ENCODE measurements at places on chromosomes 7 and 10.

GRCh38 chr7:29935111-29935510, 54.5 kb downstream of the SCRN1 start:
- no peak for DNase-seq

DNA sequence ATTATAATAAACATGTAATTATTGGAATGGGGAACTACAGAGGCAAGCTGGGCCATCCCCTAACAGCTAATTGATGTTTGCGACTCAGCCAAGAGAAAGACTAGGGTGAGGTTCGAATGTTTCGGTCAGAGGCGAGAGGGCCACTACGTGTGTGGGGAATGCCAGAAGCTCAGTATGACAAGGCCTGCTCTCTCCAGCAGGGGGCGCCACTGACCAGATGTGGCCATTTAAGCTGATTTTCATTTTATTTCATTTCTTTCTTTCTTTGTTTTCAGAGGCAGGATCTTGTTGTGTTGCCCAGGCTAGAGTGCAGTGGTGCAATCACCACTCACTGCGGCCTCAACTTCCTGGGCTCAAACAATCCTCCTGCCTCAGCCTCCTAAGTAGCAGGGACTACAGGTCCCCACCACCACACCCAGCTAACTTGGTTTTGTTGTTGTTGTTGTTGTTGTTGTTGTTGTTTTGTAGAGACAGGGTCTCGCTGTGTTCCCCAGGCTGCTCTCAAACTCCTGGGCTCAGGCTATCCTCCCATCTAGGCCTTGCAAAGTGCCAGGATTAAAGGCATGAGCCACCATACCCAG, 38.1 kb downstream of the TMEM130 start:
- DNase-seq: peak; percentile 46

DNA sequence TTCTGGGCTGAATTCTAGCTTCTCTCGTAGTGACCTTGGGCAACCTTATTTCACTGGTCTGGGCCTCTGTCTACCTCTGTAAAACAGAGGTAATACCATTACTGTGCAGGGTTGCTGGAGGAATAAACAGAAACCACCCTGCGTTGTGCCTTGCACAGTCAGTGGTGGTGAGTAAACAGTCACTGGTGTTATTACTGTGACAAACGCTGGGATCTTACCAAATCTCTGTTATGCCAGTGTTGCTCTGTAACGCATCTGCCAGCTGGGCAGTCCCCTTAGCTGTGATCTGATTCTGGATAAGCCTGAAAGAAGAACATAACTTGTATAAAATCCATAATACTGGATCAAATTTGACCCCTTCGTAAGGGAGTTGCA, 49.4 kb downstream of the NOD1 start:
- DNase-seq: no peak

DNA sequence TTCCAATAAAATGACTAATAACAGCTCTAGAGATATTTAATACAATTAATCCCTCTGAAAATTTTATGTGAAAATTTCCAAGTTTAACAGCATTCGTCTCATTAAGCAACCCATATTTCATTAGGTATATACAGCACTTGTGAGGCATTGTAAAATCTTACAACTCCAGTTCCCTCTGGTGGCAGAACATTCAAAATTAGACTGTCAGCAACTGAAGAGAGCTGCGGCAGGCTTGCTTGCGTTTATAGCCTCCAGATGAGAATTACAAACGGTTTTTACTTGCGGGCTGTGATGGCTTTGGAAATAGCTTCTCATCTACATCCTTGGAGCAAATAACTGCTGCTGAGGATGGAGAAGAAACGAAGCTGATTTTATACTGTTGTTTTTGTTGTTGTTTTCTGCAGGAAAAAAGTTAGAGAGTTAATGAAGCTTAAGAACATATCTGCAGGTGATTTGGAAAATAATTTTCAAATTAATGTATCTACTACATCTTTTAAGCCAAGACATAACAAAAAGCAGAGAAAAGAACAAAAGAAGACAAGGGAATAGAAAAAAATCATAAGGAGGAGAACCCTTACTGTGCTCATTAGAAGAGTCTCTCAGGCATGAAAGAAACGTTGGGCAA, 171.3 kb downstream of the MAGI2 start:
- DNase-seq: peak; percentile 24

DNA sequence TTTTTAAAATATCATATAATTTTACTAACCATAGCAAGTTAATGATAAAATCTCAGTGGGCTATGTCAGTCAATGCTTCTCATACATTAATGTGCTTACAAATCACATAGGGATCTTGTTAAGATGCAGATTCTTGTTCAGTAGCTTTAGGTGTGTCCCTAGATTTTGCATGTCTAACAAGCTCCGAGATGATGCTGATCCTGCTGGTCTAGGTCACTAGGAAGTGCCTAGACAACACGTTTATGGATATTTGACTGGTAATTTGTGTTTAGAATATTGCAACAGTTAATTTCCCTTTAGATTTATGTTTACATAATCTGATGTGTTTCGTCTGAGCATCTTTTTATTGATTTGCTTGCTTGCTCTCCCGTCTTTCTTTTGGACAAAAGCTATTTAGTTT, 12.7 kb downstream of the AHR start:
- DNase-seq: no peak

DNA sequence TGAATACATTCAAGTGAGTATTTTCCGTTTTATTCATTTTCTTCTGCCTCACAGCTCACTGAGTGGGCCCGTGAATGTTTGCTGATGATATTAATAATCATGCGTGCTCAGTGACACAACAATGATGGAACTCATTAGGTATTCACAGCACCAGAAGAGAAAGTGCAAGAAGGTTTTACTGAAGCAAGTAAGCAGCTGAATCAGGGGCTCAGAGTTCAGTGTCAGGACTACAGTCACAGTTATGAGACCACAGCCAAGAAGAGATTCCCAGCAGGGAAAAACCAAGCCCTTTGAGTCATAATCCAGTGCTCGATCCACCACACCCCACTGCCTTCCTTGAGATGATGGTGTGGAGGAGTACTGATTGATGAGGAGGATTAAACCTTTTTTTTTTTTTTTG, 247.4 kb downstream of the KIAA1217 start:
- no peak for DNase-seq

DNA sequence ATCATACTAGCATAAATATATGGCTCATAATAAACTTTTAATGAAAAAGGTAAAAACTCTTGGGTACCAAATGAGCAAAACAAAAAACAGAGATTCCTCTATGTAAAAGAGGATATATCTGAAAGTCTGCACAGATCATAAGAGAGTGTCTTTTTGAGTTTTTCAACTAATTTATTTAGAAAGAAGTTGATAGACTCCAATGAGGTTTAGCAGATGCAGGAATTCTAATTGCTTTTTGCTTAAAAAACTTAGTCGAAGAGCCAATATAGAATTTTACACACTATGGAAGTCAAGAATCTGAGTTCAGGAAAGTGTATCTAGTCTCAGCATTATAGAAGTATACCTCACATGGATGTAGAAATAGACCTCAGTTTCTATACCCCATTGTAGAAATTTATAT, 3.4 kb upstream of the MLLT10 start:
- DNase-seq: peak; percentile 21

DNA sequence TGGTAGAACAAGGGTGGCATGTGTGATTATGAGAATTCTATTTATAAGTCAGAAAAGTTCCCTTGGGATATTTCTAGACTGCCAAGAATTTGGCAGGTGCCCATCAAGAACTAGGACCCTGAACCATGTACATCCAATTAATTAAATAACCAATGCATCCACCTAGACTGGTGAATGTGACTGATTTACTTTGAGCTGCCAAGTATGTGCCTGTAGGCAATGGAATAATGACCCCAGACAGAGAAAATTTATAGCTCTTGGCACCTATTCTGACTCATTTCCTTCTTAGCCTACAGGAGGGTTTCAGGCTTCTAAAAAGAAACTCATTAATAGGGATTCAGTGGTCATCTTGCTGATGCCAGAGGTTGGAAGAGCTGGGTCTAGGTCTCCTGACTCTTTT, 54.9 kb downstream of the KCNH2 start:
- no peak for DNase-seq

DNA sequence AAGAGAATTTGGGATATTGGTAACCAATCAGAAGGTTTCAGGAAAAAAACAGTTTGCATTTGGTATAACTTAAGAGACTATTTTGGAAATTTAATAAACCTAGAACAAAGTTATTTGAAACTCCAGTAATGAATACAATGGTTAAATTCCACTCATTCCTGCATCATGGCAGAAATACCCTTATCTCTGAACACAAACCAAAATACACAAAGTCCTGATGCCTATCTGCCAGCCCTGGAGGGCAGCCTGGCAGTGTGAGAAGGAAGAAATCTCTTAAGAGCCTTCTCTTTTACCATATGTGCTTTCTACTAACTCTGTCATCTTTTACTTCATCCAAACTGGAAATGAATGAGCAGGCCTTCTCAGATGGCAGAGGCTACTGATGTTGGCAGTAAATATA, 147.1 kb upstream of the LYZL1 start:
- no peak for DNase-seq

GRCh38 chr7:46385662-46386309, 464.7 kb upstream of the IGFBP3 start:
- no peak for DNase-seq

DNA sequence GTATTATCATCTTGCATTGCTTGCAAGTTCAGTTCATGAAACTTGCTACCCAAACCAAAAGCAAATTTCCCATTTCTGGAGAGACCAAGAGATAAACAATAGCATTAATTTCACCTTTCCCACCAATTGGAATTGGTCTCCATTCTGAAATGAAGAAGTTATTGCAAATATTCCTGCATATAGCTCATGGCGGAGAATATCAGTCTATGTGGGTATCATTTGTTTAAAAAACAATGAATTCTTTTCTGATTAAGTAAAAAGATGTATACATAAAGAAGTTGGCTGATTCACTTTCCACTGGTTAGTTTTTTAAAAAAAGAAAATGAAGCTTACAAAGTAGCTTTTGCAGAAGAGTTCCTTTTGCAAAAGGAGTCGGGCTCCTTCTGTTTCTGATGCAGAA, 19.5 kb upstream of the ANK3 start:
- DNase-seq: no peak

GRCh38 chr10:87531908-87532622, 27.4 kb downstream of the MINPP1 start:
- DNase-seq: no peak

GRCh38 chr10:98041352-98042043, 11.1 kb upstream of the CRTAC1 start:
- peak; percentile 66 for DNase-seq

DNA sequence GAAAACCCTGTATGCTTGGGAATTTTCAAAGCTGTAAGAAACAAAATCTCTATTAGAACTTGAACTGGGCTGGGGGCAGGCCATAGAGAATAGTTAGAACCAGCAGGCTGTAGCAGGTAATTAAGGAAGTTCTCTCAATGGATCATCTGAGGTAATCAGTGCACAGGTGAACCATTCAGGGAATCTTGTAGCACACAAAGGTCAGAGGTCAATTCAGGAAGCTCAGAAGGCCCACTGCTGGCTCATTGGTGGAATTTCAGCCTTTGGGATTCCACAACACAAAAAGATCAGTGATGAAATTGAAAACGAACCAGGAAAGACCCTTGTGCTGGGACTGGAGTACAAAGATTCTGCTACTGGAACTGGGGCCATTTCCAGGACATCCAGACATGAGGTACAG, 82.0 kb downstream of the TMEM168 start:
- no peak for DNase-seq

DNA sequence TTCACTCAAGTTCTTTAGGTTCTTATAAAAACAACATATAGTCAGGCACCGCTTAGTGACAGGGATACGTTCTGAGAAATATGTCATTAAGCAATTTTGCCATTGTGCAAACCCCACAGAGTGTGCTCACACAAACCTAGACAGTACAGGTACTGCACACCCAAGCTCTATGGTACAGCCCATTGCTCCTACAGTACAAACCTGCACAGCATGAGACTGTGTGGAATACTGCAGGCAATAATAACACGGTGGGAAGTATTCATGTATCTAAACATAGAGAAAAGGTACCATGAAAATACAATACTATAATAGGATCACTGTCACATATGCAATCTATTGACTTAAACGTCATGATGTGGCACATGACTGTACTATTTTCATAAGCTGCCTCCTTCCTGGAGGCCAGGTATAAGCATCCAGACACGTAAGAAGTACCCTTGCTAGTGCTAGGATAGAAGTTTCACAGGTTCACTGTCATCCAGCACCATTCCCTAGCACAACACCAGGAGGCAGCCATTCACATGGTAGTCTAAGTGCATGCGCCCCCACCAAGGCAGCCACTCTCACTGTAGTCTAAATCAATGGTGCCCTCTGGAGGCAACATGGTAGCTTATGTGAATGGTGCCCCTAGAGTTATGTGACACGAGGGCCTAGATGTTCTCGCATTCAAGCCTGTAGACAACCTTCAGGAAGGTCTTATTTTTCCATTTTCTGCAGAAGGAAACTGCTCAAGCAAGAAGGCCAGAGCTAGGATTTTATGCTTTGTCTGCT, 98.5 kb downstream of the ARHGAP22 start:
- peak; percentile 94 for DNase-seq

- DNase-seq: no peak
Observed at GRCh38 chr7:106874076-106874475, 9.0 kb downstream of the PIK3CG start.

DNA sequence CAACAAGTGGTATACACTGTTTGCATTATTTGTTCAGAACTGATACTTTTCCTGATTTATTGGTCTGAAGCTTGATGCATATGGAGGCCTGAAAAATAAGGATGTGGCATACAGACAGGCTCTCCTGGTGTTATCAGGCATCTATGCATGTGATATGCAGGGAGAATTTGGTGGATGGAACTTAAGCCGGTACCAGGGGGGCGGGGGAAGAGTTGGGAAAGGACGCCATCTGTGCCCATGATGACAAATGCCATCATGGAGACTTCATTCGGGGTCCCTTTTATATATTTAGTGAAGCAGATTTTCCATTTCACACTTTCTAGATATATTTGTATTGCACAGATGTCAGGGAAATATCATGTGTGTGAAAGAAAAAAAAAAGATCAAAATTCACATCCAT, 5.4 kb downstream of the HECW1 start:
- DNase-seq: no peak

DNA sequence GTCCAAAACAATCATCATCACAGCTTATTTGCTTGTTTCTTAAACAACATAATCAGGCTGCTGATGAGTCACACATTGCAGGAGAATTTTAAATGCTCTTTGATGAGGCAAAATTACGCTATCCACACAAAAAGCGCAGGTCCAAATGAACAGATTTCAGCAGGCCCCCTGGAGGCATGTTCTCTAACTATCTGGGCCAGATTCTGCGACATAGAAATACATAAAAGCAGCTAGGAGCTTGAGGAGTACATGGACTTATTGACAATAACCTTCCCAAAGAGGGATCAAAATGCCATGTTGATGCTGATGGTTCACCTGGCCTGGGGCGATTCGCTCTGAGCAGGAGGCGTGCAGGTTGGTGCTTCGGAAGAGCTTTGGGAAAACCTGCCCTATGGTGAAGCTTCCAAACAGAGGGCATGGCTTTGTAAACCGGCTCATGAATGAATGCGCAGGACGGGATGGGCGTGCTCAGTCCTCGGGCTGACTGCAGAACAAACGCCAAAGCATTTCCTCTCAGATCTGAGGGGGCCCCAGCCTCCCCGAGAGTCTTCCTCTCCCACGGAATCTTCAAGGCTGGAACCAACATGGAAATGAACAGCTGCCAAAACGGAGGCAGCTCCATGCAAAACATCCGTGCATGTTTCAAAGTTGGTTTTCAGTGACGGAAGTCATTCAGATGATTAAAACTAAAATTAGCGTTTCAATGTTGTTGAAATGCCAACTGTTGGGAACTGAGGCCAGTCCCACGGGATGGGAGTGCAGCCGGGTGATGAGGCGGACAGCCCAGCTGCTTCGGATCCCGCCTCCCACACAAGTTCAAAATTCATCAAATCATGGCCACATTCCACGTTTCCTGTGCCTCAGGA, 179.6 kb downstream of the TCERG1L start:
- DNase-seq: no peak

Data from hematopoietic multipotent progenitor cell treated with erythropoietin and hydrocortisone succinate and interleukin-3 and kit ligand, for 8 days (in vitro differentiated cells).